ENCODE measurements at places on chromosomes 12 and 14.

- peak; percentile 34 for DNase-seq
Observed at GRCh38 chr14:28142400-28143015, 624.1 kb upstream of the FOXG1 start.

- DNase-seq = no peak
Observed at GRCh38 chr12:77630344-77630743, 200.3 kb upstream of the NAV3 start.

DNA sequence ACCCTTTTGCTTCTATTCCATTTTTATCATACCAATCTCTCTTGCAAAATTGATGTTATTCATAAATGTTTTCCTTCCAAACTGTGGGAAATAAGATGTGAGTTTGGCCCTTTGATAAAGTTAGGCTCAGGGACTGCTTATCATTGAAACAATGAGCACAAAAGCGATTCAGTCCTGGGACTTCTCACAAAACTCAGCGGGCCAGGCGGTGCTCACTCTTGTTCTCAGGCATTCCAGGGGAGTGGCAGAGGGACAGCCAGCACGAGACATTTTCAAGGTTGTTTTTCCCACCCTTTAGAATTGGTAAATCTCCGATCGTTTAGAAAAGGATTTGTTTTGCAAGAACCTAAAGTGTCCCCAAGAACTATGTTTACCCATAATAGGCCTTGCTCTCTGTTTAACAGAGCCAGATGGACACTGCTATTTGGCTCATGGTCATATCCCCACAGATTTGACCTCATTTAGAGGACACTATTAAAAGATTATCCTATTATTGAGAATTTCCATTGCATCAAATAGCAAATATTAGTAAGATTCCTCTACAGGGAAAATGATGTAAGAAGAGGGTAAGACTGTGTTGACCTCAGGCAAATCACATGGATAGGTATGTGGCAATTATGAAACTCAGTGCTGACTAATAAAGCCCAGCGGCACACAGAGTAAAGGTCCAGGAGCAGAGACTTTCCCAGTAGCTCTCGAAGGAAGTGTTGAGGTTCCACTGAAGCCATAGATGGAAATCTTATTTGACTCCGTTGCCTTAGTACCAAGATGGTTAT lies 102.7 kb upstream of the USP44 start:
- DNase-seq = peak; percentile 89

- no peak for DNase-seq
Observed at GRCh38 chr12:2553388-2554126, 241.2 kb upstream of the FKBP4 start.

DNA sequence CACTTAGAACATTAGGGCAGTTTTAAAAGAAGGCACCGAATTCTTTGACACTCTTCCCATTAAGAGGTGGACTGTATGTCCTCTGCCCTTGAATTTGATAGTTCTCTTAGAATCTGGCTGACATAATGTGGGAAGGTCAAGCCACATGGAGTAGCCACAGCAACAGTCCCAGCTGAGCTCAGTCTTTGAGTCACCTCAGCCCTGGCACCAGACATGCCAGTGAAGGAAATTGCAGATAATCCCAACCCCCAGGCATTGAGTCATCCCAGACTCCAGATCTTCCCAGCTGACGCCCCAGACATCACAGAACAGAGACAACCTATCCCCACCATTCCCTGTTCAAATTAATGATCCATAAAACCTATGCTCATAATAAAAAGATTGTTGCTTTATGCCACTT lies 83.4 kb downstream of the GTF2A1 start:
- DNase-seq = peak; percentile 74

- peak; percentile 98 for DNase-seq
Observed at GRCh38 chr12:27523642-27524493, at the start of gene PPFIBP1. TSS of gene PPFIBP1 (plus strand) at chr12:27524206. CDS start at chr12:27633397, 109,191 bp downstream.

DNA sequence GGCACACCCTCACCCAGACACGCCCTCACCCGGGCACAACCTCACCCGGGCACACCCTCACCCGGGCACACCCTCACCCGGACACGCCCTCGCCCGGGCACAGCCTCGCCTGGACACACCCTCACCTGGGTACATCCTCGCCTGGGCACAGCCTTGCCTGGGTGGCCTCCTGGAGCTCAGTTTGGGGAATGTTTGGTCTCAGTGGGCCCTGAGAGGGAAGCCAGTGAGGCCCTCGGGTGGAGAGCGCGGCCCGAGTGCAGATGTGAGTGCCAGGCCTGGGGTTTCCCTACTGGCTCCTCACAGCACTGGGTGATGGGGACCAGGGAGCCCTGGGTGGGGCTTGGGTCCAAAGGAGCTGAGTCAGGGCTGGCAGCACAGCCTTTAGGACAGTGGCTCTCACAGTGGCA lies 23.8 kb downstream of the GALNT9 start:
- no peak for DNase-seq

GRCh38 chr12:15979096-15980092 lies 68.3 kb downstream of the DERA start:
- DNase-seq = peak; percentile 77

DNA sequence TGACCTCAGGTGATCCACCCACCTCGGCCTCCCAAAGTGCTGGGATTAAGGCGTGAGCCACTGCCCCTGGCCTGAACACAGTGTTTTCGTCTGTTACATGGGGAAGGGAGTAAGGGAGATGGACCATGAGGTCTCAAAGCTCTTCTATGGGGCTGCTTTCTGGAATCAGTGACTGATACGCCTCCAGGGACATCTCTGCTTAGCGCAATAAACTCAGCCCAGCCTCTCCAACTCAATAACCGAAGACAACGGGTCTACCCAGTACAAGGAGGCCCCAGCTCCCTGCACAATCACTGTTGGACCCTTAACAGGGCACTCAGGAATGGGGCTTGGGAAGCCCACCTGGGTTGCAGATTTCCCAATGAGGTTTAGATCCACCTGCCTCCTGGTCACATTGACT lies 42.6 kb upstream of the CHGA start:
- DNase-seq = no peak

DNA sequence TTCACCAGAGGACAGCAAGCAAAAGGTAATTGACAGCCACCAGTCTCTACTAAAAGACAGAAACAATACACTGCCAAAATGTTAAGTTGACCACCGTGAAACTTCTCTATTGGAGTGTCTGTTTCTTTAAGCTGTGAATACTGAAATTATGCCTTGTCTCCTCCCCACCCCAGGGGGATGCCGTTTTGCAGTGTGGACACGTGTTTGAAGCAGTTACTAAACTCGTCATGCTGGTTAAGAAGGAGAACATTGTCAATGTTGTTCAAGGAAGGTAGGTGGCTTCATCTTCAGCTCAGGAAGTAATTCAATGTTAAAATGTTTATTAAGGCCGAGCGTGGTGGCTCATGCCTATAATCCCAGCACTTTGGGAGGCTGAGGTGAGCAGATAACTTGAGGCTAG lies 32.8 kb downstream of the KCTD10 start:
- no peak for DNase-seq

Measured in ELR (cell line).